ENCODE measurements at places on chromosomes 6 and 20.

DNA sequence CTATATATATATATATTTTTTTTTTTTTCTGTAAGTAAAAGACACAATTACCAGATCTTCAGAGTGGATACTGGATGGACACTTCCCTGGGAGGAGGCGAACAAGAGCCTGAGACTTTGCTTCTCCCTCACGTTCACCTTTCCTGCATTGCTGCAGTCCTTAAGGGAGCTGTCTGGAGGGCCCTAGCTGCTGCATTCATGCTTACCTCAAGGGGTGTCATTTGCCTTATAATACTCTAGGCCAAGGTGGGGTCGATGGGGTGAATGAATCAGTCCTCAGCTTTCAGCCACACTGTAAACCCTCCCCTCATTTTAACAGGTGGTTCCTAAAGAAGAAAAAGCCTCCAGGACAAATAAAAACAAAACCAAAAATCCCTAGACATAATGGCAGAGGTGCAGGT is 34.8 kb upstream of the CD83 start:
- DNase-seq = no peak

DNA sequence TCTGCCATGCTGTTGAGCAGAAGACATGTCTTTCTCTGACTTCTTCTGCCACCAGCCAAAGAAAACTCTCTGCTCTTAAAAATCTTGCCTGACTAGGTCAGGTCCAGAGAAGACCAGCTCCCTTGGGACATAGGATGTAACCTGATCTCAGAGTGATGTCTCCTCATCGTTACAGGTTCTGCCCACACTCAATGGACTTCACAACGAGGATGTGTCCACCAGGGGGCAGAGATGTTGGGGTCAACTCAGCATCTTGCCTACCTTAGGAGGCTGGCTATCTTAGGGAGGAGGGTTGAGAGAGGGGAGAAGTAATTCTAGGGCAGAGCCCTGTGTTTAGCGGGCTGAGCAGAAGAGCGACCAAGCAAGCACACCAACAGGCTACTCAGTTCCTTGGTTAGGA is 207.6 kb upstream of the CDH4 start:
- no peak for DNase-seq

- DNase-seq = no peak
These were observed 12.1 kb downstream of the ZDHHC14 start for GRCh38 chr6:157392927-157393668.

DNA sequence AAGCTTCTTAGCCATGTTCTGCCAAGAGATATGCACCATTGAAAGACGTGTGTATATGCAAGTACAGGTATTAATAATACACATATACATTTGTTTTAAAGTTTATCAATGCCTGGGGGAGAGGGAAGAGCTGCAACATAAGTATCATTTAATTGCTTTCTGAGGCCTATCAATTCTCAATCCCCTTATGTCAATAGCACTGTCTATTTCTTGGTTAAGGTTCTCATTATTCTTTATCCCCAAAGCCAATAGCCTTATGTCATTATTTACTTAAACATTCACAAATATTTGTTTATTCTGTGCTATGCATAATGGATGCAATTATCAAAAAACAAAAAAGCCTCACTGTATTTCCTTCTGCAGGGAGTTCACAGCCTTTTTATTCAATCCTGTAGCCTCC is 350.3 kb upstream of the KCNQ5 start:
- DNase-seq = no peak

GRCh38 chr20:53555081-53555480 is 38.6 kb downstream of the ZNF217 start:
- no peak for DNase-seq
